ENCODE measurements at places on chromosomes 1 and 21. TPM values are rescaled to one million over a fixed set of nuclear protein-coding genes. Genes with fewer than 3 reads are reported as not detected.

GRCh38 chr1:151147132-151147503 lies 687 bp upstream of the SEMA6C start:
- DNase-seq, result peak; percentile 57

GRCh38 chr21:45336870-45337269 lies 49.2 kb upstream of the POFUT2 start:
- no peak for DNase-seq

GRCh38 chr1:44645476-44646244 lies 28.6 kb downstream of the TMEM53 start:
- DNase-seq, result peak; percentile 84

DNA sequence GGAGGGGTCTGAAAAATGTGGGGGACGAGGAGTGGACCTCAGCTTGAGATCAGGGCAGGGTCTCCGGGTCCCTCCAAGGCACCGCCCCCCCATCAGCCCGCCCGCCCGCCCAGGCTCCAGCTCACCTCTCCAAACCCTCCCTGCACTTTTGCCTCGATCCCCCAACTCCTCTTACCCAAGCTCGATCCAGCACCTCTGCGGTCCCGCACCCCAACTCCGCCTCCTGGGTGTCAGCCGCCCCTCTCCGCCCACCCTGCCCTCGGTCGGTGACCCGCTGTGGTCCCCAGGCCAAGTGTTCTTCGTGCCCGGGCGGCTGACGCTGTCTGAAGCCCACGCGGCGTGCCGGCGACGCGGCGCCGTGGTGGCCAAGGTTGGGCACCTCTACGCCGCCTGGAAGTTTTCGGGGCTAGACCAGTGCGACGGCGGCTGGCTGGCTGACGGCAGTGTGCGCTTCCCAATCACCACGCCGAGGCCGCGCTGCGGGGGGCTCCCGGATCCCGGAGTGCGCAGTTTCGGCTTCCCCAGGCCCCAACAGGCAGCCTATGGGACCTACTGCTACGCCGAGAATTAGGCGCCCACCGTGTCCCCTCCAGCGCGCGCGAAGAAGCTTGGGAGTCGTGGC lies 5.7 kb downstream of the HAPLN2 start:
- DNase-seq, result no peak

DNA sequence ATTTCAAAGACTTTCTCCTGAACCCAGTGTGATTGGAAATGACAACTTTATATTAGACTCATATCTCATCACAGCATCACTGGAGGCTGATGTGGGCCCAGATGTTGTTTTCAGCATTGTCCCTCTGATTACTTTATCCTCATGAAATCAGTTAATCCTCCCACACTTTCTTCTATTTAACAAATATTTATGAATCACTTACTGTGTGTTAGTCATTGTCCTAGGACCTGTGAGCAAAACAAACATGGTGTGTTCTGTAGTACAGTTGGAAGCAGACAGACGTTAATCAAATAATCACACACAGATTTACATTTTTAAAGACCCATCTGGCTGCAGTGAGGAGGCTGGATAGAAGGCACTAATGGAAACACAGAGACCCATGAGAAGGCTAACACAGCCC lies 383.7 kb downstream of the PRDM2 start:
- DNase-seq, result no peak

- DNase-seq, result peak; percentile 98
These were observed 19.0 kb upstream of the PIGV start for GRCh38 chr1:26768755-26769154.

GRCh38 chr1:8026976-8027747 lies 1.1 kb upstream of the ERRFI1 start:
- DNase-seq, result peak; percentile 75

- peak; percentile 3 for DNase-seq
These were observed 17.0 kb downstream of the MARK1 start for GRCh38 chr1:220544901-220545303.

- no peak for DNase-seq
These were observed 23.6 kb upstream of the NEK2 start for GRCh38 chr1:211699059-211699458.

- DNase-seq, result peak; percentile 24
These were observed 643 bp downstream of the CFAP298 start for GRCh38 chr21:32611471-32611997.

- no peak for DNase-seq
These were observed 308.3 kb upstream of the AJAP1 start for GRCh38 chr1:4346131-4346530.

DNA sequence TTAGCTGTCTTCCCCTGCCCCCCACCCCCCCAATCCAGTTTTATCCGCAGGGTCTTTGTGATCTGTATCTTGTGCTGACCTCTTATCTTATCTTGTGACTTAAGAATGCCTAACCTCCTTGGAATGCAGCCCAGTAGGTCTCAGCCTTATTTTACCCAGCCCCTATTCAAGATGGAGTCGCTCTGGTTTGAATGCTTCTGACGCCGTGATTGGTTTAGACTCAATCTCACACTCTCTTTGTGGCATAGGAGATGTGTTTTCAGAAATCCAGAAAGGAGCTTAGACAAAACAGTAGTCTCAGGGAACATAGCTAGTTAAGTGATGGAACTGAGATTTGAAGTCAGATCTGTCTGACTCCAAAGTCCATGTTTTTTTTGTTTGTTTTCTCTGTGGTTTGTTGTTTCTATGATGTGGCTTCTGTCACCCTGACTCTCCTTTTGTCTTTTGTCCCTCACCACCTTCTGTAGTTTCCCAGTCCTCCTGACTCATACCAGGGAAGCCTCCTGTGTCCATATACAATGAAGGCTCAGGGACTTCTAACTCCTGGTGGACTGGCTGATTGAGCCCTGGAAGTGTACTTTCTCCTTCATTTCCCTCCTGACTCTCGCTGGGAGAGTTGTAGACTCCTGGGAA lies 18.1 kb upstream of the USP24 start:
- DNase-seq, result peak; percentile 63

The HCRTR1 gene
- total RNA-seq, result not detected

The PCBP3 gene
- total RNA-seq, result 2.8 TPM

Measured in LHCN-M2 (cell line).